Glutamatergic neuron (in vitro differentiated cells): ENCODE measurements at places on chromosomes 1 and 21.

GRCh38 chr1:245777752-245778151 is 623.0 kb downstream of the KIF26B start:
- no peak for DNase-seq

GRCh38 chr1:117001254-117001927 is at the start of gene CD101:
Gene CD101, plus strand, starts transcription at chr1:117001760. Its CDS starts 58 bp downstream, at chr1:117001818.
- DNase-seq, result no peak

- no peak for DNase-seq
These were observed 5.8 kb upstream of the VWA1 start for GRCh38 chr1:1429671-1430073.

DNA sequence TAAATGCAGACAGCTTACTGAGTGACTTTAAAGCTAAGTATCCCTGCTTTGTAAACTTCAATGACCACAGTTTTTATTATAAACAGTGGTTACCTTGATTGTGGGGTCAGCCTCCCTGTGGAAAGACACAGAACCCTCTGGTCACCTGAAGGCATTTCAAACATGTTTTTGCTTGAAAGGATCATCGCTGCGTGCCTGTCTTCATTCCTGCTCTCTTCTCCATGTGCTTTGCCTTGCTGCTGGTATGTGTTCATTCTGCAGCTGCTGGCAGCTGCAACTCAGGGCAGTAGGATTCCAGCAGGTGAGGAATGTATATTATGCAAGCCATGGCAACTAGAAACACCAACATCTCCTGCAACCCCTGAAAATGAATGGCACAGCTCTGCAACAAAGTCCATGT is 81.0 kb upstream of the VAV3 start:
- DNase-seq, result no peak

DNA sequence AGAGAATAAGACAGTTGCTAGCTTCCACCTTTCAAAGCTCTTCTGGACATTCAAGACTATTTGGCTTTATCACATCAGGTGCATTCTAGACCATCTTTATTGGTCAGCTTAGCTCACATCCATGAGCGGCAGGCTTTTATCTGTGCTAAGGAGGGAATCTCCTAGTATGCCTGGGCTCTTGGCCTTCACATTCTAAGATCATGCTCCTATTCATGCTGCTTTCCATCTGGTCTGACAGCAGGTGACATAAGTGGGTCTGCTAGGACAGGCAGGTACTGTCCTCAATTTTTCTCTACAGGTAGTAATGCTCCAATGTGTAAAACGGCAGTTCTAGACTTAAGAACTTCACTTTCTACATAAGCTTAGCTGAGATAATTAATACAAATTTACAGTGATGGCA is 39.2 kb upstream of the ADAMTS1 start:
- no peak for DNase-seq
